ENCODE measurements at places on chromosomes 5 and 9. TPM values are rescaled to one million over a fixed set of nuclear protein-coding genes. Genes with fewer than 3 reads are reported as not detected.

PDGFRB gene
- total RNA-seq: not detected

LEAP2 gene
- total RNA-seq: 2.5 TPM

ORM2 gene
- not detected for total RNA-seq

DNA sequence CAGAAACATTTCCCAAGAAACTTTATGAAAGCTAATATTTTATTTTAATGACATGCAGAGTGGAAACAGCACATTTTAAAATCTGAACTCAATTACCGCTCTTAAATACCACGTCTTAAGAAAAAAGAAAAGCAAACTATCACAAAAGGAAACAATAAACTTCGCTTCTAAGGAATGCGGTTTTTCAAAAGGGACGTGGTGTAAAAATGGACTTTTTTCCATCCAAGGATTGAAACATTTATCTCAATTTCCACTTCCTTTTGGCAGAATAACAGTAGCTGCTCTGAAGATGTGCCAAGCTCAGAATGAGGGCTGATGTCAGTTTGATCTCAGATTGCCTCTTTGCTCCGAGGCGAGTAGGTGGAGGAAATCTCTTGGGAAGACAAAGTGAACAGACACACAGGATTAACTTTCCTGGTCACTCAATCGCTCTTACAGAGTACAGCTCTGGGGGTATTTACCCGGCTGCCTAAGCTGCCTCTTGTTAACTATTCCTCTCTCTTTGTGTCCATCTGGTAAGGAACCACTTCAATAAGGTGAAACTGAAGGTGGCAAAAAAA lies 158.5 kb downstream of the TRPM6 start:
- DNase-seq: no peak

- no peak for DNase-seq
Observed at GRCh38 chr5:163978897-163979296, 473.5 kb downstream of the MAT2B start.

DNA sequence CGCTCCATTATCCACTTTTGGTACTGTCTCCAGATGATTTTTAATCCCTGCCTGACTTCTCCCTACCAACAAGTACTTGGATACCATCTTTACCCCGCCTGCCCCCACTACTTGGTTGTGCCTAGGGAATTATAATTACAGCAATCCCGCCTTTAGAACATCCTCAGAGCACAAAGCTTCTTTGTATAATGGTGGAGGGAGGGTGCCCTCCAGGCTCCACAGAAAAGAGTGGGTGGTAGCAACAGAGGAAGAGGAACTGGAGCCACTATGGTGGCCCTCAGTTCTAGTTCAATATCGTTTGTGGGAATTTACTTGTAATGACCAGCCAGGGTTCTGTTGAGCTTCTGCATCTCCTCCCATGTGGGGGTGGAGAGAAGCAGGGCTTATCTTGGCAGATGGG lies 79.0 kb upstream of the RNF38 start:
- DNase-seq: no peak

GRCh38 chr5:151432210-151432609 lies 15.2 kb upstream of the SLC36A1 start:
- DNase-seq: no peak

DNA sequence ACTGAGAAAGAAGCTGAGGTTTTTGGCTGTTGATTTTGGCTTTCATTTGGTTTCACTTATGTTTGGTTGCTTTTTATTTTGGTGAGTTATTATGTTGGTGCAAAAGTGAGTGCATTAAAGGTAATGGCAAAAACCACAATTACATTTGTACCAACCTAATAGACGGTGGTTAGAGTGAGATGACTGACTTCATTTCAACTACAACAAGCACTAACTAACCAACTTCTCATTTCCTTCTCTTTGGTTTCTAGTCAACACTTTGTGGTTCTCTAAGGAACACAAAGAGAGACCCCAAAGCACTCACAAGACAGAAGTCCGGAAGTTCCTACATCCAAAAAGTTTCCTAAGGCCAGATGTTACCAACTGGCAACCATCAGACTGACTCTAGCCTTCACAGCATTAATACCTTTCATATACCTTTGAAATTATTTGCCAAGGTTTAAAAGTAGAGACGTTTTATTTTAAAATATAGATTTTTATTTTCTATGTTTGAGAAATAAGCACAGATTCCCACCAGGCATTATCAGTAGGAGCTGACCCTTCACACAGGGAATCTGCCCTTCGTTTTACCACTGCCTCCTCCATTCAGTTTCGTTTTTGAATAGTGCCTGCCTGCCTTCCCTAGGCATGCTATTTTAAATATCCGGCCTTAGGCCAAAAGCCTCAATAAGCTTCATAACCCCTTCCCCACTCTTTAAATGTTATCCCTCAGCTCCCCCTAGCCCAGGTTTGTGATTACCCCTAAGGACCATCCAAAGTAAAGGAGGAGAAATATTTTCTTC lies 301.1 kb upstream of the PTGER4 start:
- no peak for DNase-seq

- DNase-seq: no peak
Observed at GRCh38 chr9:91291866-91292265, 69.9 kb downstream of the AUH start.

- DNase-seq: no peak
Observed at GRCh38 chr5:124021066-124021641, 509.2 kb downstream of the CSNK1G3 start.

- peak; percentile 70 for DNase-seq
Observed at GRCh38 chr5:143431789-143432188, 28.3 kb upstream of the NR3C1 start.
